ENCODE measurements at places on chromosomes 5 and 9. TPM values are rescaled to one million over a fixed set of nuclear protein-coding genes. Genes with fewer than 3 reads are reported as not detected.

SPRY4 gene
- polyA plus RNA-seq: not detected

GRCh38 chr5:109053995-109054417 is 306.3 kb downstream of the FER start:
- H3K27me3 ChIP-seq: no peaks in the 10 kb centered on the region
- no peak for DNase-seq
- peaks cover 15% of the 10 kb centered on the region for H3K36me3 ChIP-seq
- H3K4me1 ChIP-seq: peaks cover 6% of the 10 kb centered on the region

DNA sequence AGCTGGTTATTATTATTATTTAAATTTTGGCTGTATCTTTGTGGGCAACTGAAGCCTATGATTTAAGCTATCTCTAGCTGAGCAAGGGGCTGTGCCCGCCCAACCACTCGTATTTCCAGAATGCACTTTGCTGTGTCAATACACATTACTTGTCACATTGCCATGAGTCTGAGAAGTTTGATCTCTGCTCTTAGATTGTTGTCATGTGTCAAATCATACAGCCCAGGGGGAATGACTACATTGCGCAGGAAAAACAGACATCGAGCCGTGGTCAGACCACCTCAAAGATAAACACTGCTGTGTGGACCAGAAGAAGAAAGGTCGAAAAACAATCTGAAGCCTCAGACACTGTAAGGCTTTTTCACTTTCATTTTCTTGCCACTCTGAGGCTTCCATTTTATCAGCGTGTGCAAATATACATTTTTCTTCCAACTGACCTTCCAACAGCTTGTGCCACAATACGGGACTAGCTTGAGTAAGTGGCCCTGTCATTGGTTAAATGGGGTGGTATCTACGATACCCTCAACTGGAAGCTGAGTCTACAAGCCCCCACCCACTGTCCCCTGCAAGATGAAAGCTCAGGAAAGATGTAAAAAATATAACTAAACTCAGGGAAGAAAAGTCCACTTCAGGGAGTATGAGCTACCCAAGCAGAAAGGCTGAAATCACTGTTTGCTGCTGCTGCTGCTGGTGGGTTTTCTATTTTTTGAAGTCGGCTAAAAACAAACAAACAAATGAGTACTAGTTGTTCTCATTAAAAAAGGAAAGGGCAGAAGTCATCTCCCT is 603.0 kb downstream of the BNC2 start:
- no peaks in the 10 kb centered on the region for H3K4me1 ChIP-seq
- no peak overlapping the region for H3K27ac ChIP-seq

DNA sequence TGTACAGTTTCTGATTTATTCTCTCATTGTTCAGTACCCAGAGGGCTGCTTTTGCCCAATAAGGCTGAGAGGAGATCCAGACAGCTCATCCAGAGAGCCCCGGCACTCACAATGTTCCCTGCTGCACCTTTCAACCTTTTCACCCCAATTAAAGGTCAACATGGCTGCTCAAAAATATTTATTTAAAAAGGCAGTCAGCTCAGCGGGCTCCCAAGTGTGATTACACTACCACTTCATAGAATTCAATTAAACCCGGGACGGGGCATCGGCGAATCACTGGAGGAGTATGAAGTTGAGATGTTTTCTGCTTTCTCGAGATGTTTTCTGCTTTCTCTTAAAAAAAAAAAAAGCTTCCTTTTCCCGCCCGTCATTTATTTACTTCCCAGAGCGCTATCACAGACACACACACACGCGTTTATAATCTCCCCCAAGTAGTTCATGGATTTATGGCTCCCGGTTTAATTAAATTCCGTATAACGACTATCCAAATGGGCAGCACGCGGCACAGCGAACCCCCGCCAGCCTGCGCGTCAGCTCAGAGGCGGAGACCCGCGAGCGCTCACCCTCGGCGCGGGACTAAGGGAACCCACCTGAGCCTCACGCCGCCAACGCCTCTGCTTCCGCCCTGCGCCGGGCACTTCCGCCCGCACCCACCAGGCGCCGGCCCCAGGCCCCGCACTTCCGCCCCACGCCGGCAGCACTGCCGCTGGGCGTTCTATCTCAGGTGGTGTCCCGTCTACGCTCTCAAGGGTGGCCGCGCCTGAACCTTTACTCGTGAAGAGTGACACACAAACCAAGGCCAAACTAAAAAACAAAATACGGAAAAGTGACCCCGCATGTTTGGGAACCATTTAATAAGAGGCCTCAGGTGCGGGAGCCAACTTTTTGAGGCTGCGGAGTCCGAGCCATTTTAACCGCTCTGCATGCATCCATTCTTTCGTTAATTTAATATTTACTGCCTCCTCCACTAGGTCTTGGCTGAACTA is at the start of gene C5orf63:
TSS of gene C5orf63 (minus strand) at position 642 of the 986 bp plus-strand sequence. CDS start 14,507 bp downstream, outside the sequence.
- H3K36me3 ChIP-seq: peaks cover 22% of the 10 kb centered on the region
- H3K27me3 ChIP-seq: no peaks in the 10 kb centered on the region
- H3K4me1 ChIP-seq: peaks cover 13% of the 10 kb centered on the region
- peak within 1 kb of the TSS; percentile 95 for H3K4me3 ChIP-seq
- H3K27ac ChIP-seq: peak within 1 kb of the TSS; percentile 98

DNA sequence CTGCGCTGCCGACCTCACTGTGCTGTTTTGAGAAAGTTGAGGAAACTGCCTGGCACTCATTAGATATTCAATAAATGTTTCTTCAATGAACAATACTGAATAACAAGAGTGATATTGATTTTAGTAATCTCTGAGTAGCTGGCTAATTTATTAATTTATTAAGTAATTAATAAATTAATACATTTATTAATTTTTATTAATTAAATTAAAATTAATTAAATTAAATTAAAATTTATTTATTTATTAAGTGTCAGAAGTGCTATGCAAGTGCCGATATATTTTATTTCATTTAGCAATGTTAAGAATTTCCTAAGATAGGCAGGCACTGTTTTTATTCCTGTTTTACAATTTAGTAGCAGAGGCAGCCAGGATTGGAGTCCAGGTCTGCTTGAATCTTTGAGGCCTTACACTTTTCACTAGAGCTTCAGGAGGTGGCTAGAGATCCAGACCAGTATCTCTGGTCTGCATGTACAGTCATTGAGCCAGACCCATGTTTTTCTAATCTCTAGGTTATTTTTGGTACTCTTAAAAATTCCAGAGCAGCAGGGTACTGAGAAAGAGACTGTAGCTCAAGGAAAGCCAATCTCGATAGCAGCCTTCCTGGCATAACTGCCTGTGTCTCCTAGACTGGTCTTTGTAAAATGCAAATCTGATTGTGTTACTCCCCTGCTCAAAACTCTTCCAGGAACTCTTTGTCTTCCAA is 109.2 kb downstream of the ARHGEF28 start:
- DNase-seq: no peak
- H3K4me3 ChIP-seq: no peak overlapping the region
- no peak overlapping the region for H3K27ac ChIP-seq
- no peaks in the 10 kb centered on the region for H3K36me3 ChIP-seq
- no peaks in the 10 kb centered on the region for H3K27me3 ChIP-seq

All from naive B cell (primary cell).